ENCODE measurements at places on chromosomes 3 and 15. TPM values are rescaled to one million over a fixed set of nuclear protein-coding genes. Genes with fewer than 3 reads are reported as not detected.

- no peak for DNase-seq
These were observed 101.2 kb downstream of the TLE3 start for GRCh38 chr15:69996321-69997160.

- DNase-seq, result peak; percentile 75
These were observed 86.5 kb upstream of the FOXB1 start for GRCh38 chr15:59917504-59918157.

DNA sequence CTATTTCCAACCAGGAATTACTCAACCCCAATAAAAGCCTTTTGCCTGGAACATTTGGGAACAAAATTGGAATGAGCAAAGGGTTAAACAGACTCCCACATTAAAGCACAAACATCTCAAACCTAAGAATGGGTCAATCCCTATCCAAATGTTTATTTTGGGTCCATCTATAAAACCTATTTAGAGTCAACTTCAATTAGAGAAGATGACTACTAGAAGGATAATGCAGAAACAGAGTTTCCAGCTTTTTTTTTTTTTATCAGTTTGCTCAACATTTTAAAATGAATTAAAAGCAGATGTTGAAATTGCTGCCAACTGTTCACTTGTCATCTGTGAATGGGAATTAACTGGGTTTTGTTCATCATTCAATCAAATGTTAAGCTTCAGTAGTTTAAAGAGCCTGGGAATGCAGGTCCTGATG is 4.1 kb upstream of the TBC1D23 start:
- no peak for DNase-seq

DNA sequence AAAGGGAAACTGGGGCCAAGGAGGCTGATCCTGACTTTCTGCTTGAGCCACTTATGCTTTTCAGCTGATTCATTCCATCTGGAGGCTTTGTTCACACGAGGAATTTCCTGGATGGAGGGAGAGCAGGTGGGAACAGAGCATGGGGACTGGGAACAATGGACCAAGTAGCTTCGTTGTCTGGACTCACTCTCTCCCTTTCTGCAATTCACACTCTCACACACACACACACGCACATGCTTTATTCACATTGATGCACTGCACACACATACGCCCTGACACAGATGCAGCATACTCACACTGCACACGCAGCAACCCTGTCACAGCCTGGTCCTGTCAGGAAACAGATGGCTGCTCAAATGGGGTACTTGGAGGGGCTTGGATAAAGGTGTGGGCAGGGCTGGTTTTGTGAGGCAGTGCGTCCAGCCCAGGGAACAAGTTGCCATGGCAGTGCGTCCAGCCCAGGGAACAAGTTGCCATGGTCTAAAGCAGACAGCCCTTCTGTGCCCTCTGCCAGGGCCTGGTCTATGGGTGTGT is 19.8 kb upstream of the CHCHD6 start:
- DNase-seq, result no peak

DNA sequence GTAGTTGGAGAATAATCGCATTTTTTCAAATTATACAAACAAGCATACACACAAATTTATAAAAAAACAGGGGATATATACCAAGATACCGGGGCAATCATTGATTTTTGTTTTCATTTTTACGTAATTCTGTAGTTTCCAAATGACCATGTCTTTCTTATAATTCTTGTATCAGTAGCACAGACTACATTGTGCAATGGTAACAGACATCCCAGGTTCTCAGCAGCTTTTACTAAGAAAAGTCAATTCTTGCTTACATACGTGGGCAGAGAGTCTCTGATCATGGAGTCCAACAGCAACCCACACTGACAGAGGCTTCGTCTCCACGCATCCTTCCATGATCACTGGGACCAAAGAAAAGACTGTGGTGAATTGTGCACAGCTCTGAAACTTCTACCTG is 441.3 kb downstream of the TBL1XR1 start:
- DNase-seq, result no peak

Gene TMEM87A
- 82.8 TPM for total RNA-seq

Gene FMN1
- total RNA-seq, result 48.3 TPM
